ENCODE measurements at places on chromosomes 7 and 10. TPM values are rescaled to one million over a fixed set of nuclear protein-coding genes. Genes with fewer than 3 reads are reported as not detected.

The TMEM273 gene
- total RNA-seq: 0.48 TPM

The CLRN3 gene
- total RNA-seq: not detected

The HOXA9 gene
- total RNA-seq: 4.3 TPM

The VSTM4 gene
- total RNA-seq: under 0.01 TPM

The C10orf71 gene
- not detected for total RNA-seq

The GFRA1 gene
- total RNA-seq: 19.8 TPM

The ERVW-1 gene
- not detected for total RNA-seq

The RAPGEF5 gene
- total RNA-seq: 7.5 TPM

The OPN4 gene
- total RNA-seq: not detected

The MPP7 gene
- 23.7 TPM for total RNA-seq

The UNCX gene
- total RNA-seq: not detected

The CASTOR2 gene
- total RNA-seq: 2.7 TPM

The ACBD7 gene
- 0.48 TPM for total RNA-seq

The TRPV5 gene
- not detected for total RNA-seq

The UPK3BL1 gene
- total RNA-seq: 315 TPM

The LLCFC1 gene
- total RNA-seq: not detected

The RARRES2 gene
- total RNA-seq: 9.2 TPM

The MNX1 gene
- total RNA-seq: not detected

Data from tracheal epithelial cell (primary cell).